Progenitor cell of endocrine pancreas (in vitro differentiated cells): ENCODE measurements at places on chromosomes 4 and X.

- no peak for DNase-seq
These were observed 121.7 kb upstream of the DIPK2B start for GRCh38 chrX:45322382-45322781.

DNA sequence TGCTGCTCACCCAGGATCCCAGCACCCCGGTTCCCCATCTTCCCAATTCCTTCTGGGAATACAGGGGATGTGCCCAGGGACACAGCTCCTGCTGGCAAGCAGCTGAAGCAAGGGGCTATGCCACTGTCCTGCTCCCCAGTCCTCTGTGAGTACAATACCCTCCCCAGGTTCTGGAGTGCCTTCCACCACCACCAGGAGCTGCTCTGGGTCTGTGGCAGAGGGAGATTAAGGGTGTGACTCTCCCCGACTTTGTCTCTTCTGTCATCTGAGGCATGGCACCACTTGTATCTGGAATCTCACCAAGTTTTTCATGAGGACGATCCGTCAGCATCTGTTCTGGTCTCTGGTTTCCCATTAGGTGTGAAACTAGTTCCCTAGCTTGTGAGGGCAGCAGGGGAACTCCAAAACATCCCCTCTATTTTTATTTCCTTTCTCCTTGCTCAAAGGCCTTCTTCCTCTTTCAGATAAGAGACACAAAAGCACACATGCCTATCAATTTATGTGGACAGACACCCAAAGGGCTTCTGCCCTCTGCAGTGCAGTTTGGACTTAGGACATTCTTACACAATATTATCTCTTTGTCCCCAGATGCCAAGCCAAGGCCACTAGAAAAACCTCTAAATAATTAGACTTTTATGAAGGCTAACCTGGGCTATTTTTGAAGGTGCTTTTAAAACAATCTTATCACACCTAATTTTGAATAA is 26.8 kb downstream of the MGST2 start:
- DNase-seq = no peak

DNA sequence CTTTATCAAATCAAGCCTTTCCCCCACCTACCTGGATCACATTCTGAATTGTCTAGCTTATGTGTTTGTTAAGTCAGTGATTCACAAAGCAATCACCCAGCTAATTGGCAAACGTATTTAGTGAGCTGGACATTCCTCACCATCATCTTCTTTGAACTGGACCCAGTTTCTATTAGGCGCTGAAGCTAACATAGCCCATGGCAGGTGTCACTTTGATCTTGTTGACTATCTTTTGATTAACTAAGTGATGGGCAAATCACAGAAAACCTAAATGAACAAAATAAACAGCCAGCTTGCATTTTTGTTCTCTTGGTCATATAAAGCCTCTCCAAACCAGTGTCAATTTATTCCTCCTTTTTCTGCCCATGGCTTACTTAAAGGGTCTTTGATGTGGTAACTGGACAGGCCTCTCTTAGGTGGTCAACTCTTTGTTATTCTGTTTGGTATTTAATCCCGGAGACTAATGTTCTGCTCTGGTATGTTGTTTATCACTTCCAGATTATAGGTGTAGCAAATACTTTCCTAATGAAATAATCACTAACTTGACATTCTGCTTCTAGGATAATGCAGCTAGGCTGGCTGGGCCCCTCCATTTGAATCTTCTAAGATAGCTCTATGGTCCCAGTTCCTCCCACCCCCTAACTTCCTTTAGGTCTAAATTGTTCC is 105.3 kb upstream of the SMIM10 start:
- DNase-seq = no peak

- DNase-seq = no peak
These were observed 33.3 kb upstream of the PPARGC1A start for GRCh38 chr4:23923141-23923540.

GRCh38 chrX:1614927-1615326 is at the start of gene ASMT:
TSS of gene ASMT (plus strand) at chrX:1615059. CDS start at chrX:1615200, 141 bp downstream.
- DNase-seq = no peak

DNA sequence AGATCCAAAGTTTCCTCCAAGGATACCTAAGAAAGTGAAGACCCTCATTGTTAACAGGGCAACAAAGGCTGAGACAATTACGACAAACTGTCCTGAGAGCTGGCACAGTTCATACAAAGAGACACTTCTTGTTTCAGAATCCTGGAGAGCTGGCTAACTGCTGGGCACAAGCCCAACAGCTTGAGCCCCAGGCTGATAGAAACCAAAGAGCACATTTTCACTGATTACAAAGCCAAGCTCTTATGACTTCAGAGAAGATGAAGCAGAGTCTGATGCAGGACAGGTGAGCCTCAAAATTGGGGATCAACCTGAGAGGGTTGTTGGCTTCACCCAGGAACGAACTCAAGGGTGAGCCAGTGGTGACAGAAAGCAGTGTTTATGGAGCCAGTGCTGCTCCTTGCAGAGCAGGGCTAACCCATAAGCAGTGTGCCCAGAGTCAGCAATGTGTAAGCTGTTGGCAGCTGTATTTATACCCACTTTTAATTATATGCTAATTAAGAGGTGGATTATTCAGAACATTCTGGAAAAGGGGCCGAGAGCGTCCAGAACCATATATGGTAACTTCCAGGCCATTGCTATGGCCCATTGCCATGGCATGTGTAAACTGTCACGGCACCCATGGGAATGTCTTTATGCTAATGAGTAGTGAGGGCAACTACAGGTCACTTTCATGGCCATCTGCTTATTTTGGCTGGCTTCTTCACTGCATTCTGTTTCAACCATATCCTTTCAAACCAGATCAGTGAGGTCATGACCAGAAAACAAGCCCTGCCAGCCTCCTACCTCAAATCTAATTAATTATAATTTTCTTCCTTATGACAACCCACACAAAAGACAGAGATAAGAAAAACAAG is 183.7 kb downstream of the EVC2 start:
- DNase-seq = no peak

- no peak for DNase-seq
These were observed 289.2 kb downstream of the TENM3 start for GRCh38 chr4:182532441-182532840.

DNA sequence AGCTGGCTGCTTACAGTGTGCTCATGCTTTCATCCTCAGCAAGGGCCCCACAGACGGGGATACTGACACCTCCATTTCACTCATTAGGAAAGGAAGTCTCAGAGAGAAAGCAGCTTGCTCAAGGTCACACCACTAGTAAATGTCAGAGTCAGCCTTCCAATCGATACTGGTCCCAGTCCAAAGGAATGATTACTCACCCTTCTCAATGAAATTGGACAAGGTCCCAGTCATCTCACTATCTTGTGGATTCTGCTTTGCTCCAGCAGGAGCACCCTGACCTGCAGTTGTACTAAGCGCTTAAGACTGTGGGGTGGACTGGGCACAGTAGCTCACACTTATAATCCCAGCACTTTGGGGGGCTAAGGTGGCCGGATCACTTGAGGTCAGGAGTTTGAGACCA is 132.2 kb upstream of the SLC34A2 start:
- DNase-seq = no peak

DNA sequence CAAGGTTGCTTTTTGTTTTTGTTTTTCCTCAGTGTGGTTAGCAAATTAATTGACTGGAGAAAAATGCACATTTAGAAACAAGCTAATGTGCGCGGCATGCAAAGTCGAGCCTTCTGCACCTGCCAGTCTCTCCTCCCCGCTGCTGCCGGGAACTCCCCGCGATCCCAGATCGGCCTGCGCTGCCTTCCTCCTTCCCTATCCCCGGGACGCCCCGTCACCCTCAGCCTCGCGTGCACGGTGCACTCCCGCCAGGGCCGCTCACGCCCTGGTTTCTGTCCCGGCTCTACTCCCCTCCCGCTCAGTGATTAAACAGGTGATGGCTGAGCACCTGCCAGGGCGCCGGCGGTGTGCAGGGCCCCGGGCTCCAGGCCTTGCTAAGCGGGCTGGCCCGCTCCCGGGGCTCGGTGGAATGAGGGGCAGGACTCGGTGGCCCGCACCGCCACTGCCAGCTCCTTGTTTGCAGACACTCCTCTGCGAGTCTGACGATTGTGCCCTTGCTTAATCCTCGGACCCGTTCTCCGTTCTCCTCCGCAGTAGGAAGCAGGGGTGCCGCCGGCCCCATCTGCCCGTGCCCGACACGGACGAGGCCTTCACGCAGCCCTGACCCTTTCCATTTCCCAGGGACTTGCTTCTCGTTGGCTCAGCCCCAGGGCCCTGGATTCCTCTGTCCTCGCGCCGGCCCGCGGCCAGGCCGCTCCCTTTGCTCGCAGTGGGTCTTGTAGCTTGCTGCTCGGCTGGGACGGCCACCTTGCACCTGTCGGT is 143.4 kb downstream of the TRIML1 start:
- DNase-seq = peak; percentile 25

GRCh38 chr4:8541981-8542715 is 38.0 kb upstream of the GPR78 start:
- DNase-seq = no peak

DNA sequence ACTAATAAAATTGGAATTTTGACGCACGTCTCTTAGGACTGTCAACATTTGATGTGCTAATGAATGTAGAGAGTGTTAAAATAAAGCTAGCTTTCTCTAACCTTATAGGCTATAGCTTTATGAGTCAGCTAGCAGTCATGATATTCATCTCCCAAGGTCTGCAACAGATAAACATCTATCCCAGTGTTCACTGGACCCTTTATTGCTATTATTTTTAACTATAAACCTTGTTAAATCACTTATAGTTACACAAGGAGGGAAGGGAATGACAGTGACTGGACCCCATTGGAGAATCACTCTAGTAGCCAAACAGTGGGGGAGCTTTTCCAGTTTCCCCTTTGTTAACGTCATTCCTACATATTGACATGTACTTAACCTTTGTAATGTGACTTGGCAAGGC is 67.9 kb upstream of the SHISA3 start:
- DNase-seq = no peak

DNA sequence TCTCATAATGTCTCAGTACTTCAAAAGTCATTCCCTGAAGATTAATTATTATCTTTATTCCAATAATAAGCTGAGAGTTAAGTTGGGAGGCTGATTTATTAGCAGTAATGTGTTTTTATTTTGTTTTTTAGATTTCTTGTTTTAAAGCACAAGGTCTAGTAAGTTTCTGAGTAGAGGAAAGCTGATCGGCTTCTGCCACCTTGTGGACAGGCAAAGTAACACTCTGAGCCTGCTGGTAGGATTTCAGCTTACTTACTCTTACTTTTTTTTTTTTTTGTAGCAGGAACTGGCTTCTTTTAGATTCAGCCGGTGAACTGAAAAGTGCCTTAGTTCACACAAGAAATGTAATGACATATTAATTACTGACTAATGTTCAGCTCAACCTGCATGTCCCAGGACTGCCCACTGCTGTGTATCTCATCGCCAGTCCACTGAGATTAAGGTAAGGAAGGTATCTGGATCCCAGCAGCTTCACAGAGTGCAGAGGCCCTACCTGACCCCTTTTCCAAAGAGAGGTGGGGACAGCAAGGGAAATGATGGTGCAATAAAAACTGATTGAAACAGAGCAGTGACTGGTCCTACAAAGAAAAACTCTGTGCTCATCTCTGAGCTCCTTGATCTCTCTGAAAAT is 126.5 kb downstream of the ADGRA3 start:
- peak; percentile 22 for DNase-seq

DNA sequence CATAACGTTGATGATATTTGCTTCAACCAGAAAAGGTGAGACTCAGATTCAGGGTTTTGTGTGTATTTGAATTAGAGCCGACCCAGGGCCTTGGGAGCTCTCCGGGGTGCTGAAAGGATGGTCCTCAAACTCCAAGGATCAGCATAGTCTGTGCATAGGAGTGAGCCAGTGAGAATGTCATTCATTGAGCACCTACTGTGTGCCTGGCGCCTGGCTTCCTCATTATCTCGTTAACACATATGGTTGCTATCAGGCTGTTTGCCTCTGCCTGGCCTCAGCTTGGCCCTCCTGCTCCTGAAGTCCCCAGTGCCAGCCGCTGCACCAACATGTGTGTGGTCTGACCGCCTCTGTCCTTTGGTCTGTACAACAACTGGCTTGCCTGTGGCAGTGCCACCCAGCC is 25.1 kb upstream of the JAKMIP1 start:
- DNase-seq = peak; percentile 47

- no peak for DNase-seq
These were observed 114.5 kb downstream of the FAM53A start for GRCh38 chr4:1569461-1570151.

DNA sequence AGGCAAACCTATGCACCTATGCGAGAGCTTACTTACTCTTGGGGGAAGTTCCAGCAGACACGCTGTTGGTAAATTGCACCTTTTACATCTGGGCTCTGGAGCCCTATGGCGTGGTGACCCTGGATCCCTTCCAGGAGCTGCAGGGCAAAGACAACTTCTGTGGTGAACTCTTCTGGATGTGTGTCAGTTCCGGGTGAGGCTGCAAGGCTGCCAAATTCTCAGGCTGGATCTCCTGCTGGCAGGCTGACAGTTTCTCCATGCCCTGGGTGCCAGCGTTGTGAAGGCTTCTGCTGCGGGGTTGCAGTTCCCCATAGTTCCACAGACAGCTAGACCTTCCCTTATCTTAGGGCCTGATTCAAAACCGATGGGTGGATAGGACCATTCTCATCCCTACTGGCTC is 37.9 kb downstream of the RAP2C start:
- no peak for DNase-seq

- peak; percentile 23 for DNase-seq
These were observed 1.8 kb downstream of the HS6ST2 start for GRCh38 chrX:132956421-132957210.

DNA sequence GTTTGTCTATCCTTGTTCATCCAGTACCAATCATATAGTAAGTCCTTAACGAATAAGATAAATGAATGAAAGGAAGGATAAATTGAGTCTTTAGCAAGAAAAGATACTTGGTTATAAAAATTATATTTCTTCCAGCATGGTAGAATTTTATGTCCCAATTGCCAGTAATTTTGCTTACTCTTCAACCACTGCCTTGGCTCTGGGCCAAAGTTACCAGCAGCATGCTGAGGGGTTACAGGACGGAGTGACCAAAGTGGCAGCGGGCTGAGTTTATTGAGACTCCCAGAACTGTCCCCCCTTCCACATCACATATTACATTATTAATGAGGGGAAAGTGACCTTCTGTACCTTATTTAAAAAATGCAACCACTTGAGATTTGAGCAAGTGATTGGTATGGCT is 121.7 kb downstream of the RASGEF1B start:
- no peak for DNase-seq
